ENCODE measurements at places on chromosomes 7 and 10.
A peak's percentile ranks its signal among the peaks of the same experiment; 100 is the strongest.

GRCh38 chr7:132103718-132104117 is 472.6 kb downstream of the PLXNA4 start:
- no peak for DNase-seq

DNA sequence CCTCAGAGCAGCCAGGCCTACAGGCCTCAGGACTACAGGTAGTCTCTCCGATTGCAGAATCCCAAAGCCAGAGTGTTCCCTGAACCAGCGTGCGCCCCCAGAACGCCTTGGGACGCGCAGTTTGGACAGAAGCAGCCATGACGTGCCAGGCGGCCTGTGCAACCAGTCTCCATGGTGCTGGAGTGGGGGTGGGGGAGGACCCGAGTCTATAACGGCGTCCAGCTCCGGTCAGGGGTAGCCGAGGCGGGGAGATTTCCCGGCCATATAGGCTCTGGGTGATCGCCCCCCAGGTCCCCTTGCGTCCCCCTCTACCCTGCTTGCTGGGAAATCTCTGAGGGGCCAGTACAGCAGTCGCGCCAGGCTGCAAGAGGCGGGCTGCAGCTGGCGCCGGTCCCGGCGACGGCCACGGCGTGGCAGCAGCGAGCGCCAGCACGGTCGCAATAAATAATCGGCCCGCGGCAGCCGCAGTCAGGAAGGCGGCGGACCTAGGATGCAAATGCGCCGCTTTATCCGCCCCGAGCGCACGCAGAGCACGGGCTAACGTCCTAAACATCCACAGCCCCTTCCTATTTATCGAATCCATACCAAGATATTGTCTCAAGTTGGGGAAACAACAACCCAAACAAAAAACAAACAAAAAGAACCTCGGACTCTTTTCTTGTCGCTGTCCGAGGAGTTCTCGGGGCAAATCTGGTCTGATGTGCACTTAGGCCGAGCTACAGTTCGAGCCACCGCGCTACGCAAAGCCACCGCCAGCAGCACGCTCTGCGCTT is 1.6 kb downstream of the HOXA3 start:
- DNase-seq, result peak; percentile 76

DNA sequence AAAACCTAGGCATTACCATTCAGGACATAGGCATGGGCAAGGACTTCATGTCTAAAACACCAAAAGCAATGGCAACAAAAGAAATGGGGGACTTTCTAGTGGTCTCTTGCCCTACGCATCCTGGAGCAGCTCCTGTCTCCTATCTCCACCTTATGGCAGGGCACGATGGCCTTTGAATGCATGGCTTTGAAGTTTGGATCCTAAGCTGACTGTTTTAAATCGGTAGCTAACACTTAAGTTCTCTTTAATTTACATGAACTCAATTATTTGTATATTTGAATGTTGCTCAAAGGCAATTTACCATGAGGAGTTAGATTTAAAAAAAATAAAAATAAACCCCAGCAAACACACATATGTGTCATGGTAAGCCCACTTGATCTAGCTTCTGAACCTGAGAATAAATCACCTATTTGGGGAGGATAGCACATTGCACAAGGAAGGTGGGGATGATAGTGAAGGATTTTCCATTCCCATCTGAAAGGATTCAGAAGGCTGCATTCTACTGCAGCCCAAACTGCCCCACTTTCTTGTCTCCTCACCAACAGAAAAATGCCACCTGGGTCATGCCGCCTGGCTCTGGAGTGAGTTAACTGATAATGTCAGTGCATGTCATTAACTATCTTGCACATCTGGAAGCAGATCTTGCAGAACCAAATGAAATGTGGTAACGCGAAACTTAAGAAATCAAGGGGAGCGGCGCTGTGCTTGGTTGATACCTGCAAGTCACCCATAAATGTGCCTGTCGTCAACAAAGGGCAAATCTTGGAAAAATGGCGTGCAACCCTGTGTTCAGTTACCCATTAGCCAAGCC is 12.4 kb downstream of the KLF6 start:
- no peak for DNase-seq

- DNase-seq, result no peak
These were observed 33.8 kb downstream of the VOPP1 start for GRCh38 chr7:55538538-55538937.

DNA sequence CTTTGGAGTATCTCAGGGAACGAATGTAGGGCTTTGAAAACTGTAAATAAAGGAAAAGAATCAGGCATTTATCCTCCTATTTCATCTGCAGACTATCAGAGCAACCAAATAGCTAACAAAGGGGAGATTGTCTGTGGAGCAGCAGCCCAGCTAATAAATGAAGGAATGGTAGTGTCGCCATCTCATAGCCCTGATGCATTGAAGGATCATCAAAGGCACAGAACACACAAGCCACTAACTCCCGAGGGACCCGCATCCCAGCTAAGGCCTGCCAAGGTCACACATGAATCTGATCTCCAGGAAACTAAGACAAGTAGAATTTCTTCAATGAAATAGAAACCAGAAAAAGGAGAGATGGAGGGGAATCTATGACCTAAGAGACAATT is 38.2 kb downstream of the CALML5 start:
- no peak for DNase-seq

- no peak for DNase-seq
These were observed 161.4 kb downstream of the PLXNA4 start for GRCh38 chr7:132414857-132415256.

DNA sequence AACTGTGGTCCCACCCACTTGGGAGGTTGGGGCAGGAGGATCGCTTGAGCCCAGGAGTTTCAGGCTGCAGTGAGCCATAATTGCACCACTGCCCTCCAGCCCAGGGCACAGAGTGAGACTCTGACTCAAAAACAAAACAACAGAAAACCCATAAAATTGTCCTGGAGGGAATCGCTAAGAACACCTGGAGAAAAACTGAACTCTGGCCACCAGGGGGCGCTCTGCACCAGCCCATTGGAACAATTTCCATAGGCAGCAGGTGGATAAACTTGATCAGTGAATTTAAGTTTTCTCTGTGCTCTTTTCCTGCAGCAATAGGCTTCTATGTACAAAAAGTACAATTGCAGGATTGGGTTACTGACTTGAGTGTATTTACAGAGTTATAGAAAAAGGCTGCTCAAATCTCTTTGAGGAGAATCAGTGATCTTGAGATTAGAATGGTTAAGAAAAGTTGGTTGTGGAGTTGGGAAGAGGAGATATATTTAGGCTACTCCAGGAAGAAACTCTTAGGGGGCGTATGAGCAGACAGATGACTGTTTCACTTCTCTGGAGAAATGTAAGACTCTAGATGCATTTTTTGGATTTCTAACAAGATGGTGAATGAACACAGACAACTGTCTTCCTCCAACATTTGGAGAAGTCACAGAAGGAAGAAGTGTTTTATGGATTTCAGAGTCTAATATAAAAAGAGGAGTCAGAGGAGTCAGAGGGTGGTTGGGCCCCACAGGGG is 274.9 kb upstream of the GALNT17 start:
- peak; percentile 55 for DNase-seq
